Fibroblast of the aortic adventitia (primary cell): ENCODE measurements at places on chromosomes 6 and 20. TPM values are rescaled to one million over a fixed set of nuclear protein-coding genes. Genes with fewer than 3 reads are reported as not detected.

DNA sequence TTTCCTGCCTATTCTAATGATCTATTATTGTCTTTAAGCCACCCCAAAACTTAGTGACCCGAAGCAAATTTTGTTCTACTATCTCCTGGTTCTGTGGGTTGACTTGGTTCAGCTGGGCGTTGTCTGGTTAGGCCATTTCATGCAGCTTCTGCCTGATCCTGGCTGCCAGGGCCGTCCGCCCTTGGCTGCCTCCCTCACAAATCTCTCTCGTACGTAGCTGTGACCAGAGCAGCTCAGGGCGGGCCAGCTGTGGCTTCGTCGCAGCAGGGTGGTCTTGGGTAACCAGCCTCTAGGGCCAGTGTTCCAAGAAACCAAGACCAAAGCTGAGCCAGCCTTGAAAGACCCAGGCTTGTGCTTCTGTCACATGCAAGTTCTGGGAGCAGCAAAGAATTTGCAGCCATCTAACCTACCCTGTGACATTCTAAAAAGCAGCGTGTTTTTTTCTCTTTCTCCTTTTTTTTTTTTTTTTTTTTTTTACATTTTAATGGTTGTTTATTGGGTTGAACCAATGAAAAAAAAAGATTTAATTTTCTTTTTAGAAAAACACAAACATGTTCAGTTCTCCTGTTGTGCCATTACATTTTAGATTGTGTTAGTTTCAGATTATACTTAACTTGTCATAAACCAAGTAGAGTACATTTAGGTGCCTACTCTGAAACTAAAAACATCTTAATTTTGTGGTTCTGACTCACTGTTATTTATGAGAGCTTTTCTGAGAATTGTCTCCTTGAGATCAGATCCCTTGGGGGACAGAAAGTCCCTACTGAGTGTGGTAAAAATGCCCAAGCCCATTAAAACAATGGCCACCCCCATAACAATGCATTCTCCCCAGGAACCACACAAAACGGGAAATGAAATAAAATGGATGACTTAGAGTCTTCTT is 83.9 kb downstream of the ZDHHC14 start:
- peak; percentile 2 for DNase-seq

DNA sequence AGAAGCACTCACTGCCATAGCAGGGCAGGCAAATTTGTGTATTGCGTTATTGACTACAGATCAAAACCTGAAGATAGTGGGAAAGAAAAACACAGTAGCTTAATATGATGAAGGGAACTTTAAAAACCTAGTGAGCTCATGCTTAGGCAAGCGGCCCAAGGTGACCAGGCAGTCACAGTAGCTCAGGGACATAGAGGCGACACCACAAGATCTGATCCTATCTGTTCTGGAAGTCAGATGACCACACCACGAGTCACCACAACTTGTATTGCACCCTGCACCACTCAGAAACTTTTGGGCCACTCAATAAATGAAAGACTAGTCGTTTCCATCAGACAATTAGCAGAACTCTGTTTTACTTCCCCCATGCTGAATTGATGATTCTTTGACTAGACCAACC is 4.9 kb downstream of the CLIC5 start:
- DNase-seq, result no peak

- peak; percentile 18 for DNase-seq
Measured at GRCh38 chr6:148971031-148971927, 224.4 kb downstream of the UST start.

SLX4IP gene
- total RNA-seq, result 4.0 and 7.0 TPM in 2 replicates

DCBLD1 gene
- 6.7 and 27.4 TPM in 2 replicates for total RNA-seq

GRCh38 chr6:122431780-122432179 is 32.3 kb downstream of the HSF2 start:
- no peak for DNase-seq

TIAM2 gene
- 8.9 and 11.2 TPM in 2 replicates for total RNA-seq

- DNase-seq, result peak; percentile 65
Measured at GRCh38 chr20:10519361-10520046, 84.4 kb downstream of the SLX4IP start.

GRCh38 chr6:110542311-110543024 is 66.1 kb upstream of the SLC22A16 start:
- peak; percentile 28 for DNase-seq

PRSS35 gene
- 3.5 and 4.7 TPM in 2 replicates for total RNA-seq

DNA sequence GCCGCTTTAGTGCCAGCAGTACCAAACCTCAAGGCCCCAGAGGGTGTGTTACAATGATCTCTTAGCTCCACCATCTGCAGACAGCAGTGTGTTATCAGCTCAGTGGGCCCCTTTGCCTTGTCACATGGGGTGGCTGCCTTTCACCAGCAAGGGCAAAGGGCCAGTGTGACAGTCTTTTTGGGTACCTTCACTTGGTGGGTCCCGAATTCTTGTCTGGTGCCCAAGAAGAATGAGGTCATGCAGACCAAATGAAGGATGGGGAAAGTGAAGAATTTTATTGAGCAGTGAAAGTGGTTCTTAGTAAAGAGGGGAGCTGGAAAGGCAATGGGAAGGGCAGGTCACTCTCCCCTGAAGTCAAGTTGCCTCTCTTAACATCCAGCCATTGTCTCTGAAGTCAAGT is 2.9 kb upstream of the SMIM28 start:
- DNase-seq, result no peak

DNA sequence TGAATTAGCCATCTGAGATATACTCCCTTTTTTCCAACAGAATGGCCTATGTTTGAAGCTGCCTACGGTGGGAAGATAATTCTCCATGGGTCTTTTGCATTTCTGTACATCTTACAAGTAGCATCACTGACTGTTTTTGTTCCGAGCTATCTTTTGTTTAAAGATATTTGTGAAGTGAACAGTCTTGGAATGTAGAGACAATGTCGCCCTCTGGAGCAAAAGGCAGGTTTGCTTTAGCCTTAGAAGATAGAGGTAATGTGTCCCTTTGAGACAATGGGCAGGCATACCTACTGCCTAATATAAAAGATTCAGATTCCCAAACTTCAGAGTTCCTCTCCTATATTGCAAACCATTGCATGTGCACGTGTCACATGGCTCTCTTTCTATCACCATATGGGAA is 347.8 kb upstream of the CNR1 start:
- DNase-seq, result peak; percentile 6

DNA sequence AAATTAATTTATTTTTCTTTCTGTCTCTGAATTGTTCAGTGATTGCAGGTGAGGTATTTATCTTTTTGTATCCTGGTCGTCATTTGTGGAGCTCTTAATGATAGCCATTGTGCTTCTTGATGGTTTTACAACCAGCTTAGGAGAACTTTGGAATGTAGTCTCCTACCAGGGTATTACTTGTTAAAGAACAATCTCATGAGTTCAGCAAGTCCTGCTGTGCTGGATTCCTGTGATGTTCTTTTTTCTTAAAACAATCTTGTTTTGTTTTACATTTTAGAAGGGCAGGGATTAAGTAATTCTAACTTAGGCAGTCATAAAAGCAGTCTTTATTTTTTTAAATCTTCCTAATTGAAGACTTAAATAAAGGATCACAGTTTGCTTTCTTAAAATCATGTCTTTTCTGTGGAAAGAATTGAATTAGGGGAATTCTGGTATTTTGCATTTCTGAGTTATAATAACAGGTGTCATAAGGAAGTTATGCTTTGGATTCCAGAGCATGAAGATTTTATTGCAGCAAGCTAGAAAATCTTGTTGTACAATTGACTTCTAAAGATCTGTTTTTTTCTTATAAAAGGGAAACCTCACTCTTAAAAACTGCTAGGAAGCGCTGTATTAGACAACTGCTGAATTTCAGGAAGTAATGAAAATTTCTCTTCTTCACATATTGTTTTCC is 23.7 kb downstream of the RIOK1 start:
- no peak for DNase-seq

GRCh38 chr6:150416128-150416527 is 47.3 kb downstream of the IYD start:
- no peak for DNase-seq

DUSP22 gene
- total RNA-seq, result 17.0 and 18.6 TPM in 2 replicates

DPPA5 gene
- total RNA-seq, result not detected in 2 replicates

BIRC7 gene
- total RNA-seq, result 0.09 and 0.25 TPM in 2 replicates

GRCh38 chr6:11207199-11207968 is 25.1 kb downstream of the NEDD9 start:
- peak; percentile 99 for DNase-seq

GRCh38 chr6:148179786-148180185 is 162.9 kb upstream of the SASH1 start:
- peak; percentile 40 for DNase-seq

- DNase-seq, result no peak
Measured at GRCh38 chr20:20277894-20278335, 90.0 kb upstream of the INSM1 start.

DNA sequence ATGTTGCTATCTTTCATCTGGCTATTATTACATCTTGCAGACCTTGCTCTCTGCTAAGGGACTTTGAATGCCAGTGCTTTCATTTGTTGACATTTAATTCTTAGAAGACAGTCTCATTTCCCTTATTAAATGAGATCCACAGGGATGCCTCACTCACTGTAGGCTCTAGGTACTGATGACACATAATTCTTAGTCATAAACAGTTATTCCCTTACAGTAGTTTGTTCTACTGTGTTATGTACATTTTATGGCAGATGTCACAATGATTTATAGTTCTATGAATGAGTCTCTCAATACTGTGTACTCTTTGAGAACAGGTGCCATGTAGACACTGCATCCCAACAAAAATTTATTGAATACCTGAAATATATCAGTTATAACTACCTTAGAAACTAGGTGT is 70.3 kb downstream of the FAM83B start:
- DNase-seq, result no peak

DNA sequence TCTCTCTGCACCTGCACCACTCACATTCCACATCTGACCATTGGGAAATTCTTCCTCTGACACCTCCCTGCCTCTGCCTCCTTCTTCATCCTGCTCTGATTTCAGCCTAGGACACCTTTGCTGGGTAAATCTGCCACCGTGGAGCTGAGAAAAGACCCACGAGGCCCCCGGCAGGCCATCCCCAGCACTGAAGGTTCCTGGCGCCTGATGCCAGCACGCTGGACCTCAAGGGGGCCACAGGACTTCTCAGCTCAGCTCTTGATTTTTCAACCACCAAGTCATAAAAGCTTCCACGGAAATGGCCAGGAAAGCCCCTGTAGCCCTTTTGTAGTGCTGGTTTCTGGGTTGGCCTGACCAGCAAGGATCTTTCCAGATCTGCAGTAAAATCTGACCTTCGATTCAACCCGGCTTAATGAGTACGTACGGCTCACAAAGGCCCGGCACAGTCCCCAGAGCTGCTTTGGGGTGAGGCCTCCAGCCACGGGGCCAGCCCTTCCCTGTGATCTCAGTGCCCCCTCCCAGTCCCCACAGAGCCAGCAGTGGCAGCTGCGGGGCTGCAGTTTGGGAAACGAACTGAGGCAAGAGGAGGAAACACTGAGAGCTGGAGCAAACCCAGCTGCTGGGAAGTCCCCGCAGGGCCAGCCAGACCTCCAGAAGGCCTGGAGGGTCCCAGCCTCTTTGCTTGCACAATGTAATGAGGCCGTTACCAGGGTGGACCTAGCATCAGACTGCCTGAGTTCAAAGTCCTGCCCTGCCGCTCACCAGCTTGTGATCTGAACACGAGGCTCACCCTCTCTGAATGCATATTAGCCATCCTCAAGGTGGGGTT is 157.5 kb downstream of the BMP7 start:
- DNase-seq, result no peak

SLC22A3 gene
- total RNA-seq, result 0.72 and 1.5 TPM in 2 replicates

MYLK2 gene
- total RNA-seq, result 0.18 TPM in 1 of 2 replicates, not detected in the other

CNR1 gene
- not detected in 2 replicates for total RNA-seq

TULP4 gene
- 131 and 354 TPM in 2 replicates for total RNA-seq

GRIK2 gene
- total RNA-seq, result 8.3 and 8.9 TPM in 2 replicates
